ENCODE measurements at places on chromosomes 4 and X. TPM values are rescaled to one million over a fixed set of nuclear protein-coding genes. Genes with fewer than 3 reads are reported as not detected.
A peak's percentile ranks its signal among the peaks of the same experiment; 100 is the strongest.

- no peak for DNase-seq
Measured at GRCh38 chrX:9781941-9782340, 4.3 kb upstream of the SHROOM2 start.

GRCh38 chr4:99593781-99594641 is 19.4 kb downstream of the MTTP start:
- DNase-seq: no peak

DNA sequence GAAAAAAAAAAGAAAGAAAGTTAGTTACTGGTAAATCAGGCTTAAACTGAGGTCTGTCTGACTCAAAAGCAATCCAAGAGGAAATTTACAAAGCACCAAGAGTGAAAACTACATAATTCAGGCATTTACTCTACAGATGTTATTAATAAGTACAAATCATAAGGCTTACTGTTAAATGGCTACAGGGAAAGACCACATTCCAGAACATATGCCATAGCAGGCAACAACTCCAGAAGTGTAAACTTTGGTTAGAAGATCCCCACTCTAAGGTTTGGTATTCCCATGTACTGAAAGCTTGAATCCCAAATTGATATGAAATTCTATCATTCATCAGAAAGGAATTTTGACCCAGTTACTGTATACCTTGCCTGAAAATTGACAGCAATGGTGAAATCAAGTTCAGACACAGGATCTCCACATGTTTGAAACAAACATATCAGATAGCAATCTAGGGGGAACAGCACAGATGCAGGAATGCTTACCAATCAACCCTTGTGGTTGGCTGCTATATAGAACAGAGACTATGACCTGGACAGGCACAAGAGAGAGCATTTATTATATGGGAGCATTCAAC is 6.6 kb downstream of the USP26 start:
- DNase-seq: no peak

DNA sequence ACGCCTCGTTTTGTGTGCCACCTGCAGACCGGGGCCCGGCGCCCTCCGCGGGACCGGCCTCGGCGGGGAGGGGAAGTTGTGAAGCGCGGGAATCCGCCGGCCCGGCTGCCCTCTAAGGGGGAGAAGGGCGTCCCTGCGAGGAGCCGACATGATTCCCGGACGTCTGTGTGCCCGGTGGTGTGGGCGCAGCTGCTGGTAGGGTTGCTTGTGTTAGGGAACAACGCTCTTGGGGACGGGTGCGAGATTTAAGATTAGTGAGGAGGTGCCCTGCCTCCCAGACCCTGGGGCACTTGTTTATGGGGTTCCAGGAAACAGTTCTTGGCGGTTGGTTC is 627 bp downstream of the CDKN2AIP start:
- DNase-seq: peak; percentile 62

GRCh38 chr4:8225706-8226443 is 26.8 kb downstream of the SH3TC1 start:
- no peak for DNase-seq

DNA sequence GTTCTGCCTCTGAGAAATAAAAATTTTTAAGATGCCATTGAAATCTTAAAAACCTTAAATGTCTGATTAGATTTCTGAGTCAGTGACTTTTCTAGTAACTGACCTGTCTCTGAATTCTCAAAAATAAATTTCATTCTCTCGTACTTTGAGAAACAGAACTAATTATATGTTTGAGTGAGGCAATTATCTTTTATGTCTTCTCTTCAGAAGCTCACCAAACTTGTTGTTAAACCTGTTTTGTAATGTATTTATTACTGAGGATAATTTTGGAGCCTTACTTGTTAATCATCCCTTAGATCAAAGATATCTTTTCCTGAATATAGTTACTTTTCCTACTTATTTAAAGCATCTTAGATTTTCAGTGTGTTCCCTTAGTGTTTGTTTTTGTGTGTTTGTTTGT is 64.5 kb upstream of the MMAA start:
- no peak for DNase-seq

The RIPPLY1 gene
- not detected for total RNA-seq
